ENCODE measurements at places on chromosomes 6 and 20. TPM values are rescaled to one million over a fixed set of nuclear protein-coding genes. Genes with fewer than 3 reads are reported as not detected.

Gene SCRT2
- not detected for total RNA-seq

Gene TRIM15
- total RNA-seq = 90.7 TPM

Gene L3MBTL3
- 16.7 TPM for total RNA-seq

Gene TBC1D32
- total RNA-seq = 49.6 TPM

Gene RNF217
- 18.6 TPM for total RNA-seq

Gene PERP
- total RNA-seq = 53.4 TPM

Gene MCHR2
- total RNA-seq = not detected

Gene RIPPLY2
- total RNA-seq = not detected

Gene BANF2
- not detected for total RNA-seq

Gene EDN3
- 61.3 TPM for total RNA-seq

Gene PACSIN1
- not detected for total RNA-seq

Gene SLC24A3
- total RNA-seq = 4.6 TPM

Gene KCNS1
- total RNA-seq = 0.64 TPM

Data from transverse colon (tissue), 4 donors.